ENCODE measurements at places on chromosomes 6 and 20.

- DNase-seq = no peak
Measured at GRCh38 chr6:41427642-41428335, 92.4 kb downstream of the NCR2 start.

DNA sequence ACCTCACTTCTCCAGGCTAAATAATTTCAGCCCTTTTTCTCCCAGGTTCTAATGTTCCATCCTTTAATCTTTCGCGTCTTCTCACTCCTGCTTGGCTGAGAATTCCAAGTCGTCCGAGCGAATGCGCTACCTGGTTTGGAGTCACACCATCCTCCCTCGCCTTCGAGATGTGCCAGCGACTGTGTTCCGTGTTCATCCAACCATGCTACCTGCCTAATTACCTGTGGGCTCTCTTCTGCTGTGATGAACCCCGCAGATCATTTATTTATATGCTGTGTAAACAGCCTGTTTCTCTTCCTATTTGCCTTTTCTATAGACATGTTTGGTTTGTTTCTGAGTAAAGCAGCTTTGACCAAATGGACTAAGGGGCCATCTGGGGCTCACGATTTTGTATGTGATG, 83.5 kb upstream of the TMEM181 start:
- DNase-seq = no peak

GRCh38 chr6:155085582-155086257, 90.6 kb downstream of the TIAM2 start:
- no peak for DNase-seq

GRCh38 chr6:36825994-36826393, 13.2 kb downstream of the CPNE5 start:
- DNase-seq = no peak

DNA sequence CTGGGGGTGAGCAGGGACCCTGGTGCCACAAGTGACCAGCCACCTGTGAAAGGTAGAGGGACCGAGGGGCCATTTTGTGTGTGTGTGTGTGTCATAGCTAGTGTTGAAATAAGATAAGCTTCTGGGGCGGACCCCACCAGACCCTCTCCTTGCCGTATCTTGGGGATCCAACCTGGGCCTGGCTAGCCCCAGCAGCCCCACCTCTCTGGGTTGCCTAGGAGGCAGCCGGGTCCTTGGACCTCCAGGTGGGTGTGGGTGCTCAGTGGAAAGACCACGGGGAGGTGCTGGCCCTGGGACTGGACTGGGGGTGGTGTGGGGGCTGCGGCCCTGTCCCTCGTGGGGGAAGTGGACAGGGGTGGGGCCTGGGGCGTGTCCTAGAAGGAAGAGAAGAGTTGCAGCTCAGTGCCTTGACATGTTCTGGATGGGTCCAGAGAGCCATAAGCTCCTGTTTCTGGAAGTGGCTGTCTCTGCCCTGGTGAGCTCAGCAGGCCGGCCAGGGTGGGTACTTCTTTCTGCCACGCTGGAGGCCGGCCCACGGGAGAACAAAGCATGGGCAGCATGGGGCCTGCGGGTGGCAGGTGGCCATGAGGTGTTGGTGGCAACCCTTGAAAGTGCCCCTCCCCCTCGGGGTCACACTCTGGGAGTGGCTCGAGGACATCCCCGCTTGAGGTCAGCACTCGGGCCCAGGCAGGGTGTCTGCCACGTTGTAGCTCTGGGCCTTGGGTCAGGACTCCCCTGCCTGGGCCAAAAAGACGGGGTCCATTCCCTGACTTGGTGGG, 8.4 kb downstream of the RBBP8NL start:
- no peak for DNase-seq

DNA sequence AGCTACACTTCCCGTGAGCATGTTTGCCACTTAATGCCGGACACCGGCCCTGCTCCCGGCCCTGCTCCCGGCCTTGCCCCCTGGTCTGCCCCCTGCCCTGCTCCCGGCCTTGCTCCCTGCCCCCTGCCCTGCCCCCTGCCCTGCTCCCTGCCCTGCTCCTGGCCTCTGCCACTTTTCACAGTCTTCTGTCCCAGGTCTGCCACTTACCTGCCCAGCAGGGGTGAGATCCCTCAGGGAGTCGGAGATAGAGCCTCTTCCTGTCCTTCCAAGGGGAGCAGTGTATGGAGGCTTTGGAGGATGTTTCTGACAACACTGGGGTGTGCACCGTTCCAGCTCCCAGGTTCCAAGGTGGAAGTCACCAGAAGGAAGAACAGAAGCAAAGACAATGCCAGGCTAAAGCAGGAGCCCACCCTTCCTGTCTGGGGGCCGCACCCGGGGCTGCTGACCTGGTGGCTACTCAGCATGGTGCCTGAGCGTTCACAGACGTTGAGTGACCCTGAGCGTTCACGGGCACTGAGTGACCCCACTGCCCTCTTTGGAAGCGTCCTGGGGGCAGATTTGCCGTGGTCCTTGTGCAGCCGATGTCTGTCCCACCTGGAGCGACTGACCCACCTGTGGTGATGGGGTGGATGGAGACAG, 199.8 kb downstream of the DLL1 start:
- no peak for DNase-seq

- no peak for DNase-seq
Measured at GRCh38 chr6:125512621-125513020, 210.9 kb upstream of the HDDC2 start.

Measured in KBM-7 (cell line).